ENCODE measurements at places on chromosomes 16 and 17. TPM values are rescaled to one million over a fixed set of nuclear protein-coding genes. Genes with fewer than 3 reads are reported as not detected.

- no peak for DNase-seq
Measured at GRCh38 chr17:65712383-65713267, 151.2 kb upstream of the AXIN2 start.

GRCh38 chr17:19763416-19763815 is 15.3 kb upstream of the ALDH3A1 start:
- DNase-seq, result no peak

GRCh38 chr17:82018152-82018988 is 4.3 kb downstream of the CENPX start:
- no peak for DNase-seq

CRHR1 gene
- not detected for total RNA-seq

CDH3 gene
- total RNA-seq, result not detected

DNASE1L2 gene
- 1.0 TPM for total RNA-seq

KRTAP4-3 gene
- total RNA-seq, result not detected

Data from endothelial cell of umbilical vein (primary cell).